Urinary bladder (tissue), 4 donors: ENCODE measurements at places on chromosomes 7 and 10. TPM values are rescaled to one million over a fixed set of nuclear protein-coding genes. Genes with fewer than 3 reads are reported as not detected.

EVX1 gene
- 1.1 TPM for total RNA-seq

GHITM gene
- total RNA-seq, result 108 TPM

FFAR4 gene
- 0.16 TPM for total RNA-seq

H2BK1 gene
- total RNA-seq, result not detected

SMKR1 gene
- total RNA-seq, result not detected

TEX36 gene
- not detected for total RNA-seq

CALCR gene
- total RNA-seq, result 0.26 TPM

WEE2 gene
- total RNA-seq, result 0.42 TPM

SPDYE1 gene
- total RNA-seq, result not detected

TRA2A gene
- 86.5 TPM for total RNA-seq

LRRD1 gene
- 1.8 TPM for total RNA-seq

PAX4 gene
- total RNA-seq, result not detected

- DNase-seq, result no peak
Measured at GRCh38 chr10:4947635-4948596, 15.3 kb upstream of the AKR1C1 start.

DNA sequence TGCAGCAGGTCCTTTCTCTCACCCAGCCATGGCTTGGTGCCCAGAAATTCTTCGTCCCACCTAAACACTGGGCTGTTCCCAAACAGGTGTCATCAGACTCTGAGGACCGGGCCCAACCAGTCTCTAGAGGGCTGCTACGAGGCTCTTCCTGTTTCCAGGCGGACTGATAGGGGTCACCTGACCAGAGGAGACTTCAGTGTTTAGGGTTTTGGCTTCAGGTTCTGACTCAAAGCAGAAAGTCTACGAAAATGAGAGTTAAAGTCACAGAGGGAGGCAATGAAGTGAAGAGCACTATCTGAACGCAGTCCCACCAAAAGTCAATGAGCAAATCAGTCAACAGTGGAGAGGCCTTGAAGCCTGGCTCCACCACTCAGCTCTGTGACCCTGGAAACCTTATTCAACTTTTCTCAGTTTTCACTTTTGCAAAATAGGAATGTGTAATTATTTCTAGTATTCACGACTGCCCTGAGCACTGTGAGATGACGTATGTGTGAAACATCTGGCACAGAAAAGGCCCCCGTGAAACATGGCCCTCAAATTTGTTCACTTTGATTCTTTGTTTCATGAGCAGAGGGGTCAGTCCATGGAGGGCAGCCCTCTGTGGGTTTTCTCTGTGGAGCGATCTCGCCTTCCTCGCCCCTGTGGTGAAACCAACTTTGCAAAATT is 189.9 kb upstream of the PDE1C start:
- DNase-seq, result no peak

GRCh38 chr10:95458871-95459270 is 102.3 kb downstream of the SORBS1 start:
- no peak for DNase-seq

- DNase-seq, result no peak
Measured at GRCh38 chr10:131082991-131083481, 228.5 kb downstream of the TCERG1L start.

- DNase-seq, result no peak
Measured at GRCh38 chr10:20970044-20970443, 72.9 kb upstream of the NEBL start.

DNA sequence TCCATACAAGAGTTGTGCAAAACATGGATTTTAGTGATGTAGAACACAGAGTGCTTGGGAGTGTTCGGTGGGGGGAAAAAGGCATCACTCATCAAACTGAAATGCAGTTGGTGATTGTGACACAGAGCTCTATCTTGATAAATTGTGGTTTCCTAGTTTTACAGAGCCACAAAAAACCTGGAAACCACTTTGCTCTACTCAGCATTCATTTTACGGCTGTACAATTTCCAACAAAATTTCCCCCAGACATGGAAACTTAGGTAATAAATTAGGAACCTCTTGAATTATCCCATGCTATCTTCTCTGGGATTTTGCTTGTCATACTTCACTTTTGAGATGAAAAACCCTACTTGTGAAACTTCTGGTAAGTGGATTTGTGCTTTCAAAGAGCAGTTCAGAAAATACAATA is 614.9 kb upstream of the FZD8 start:
- no peak for DNase-seq

DNA sequence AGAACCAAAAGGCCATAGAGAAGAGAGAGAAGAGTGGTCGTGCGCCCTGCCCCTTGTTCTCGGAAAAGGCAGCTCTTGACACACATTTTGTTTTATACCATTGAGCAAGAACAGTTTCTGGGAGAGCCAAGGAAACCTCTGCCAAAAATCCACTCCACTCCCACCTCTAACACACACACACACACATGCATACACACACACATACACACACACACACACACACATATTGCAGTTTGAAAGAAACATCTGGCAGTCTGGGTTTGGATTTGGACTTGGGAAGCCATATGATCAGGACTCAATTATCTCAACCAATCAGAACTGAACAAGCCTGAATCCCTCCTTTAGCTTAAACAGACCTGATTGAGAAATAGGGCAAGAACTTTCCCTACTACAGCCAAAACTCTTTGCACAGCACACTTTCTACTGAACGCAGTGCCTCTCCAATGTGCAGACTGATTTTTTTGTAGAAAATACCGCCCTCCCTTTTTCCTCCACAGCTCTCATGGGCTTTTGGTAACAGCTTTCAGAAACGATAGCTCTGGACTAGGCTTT is 484.0 kb upstream of the ZWINT start:
- no peak for DNase-seq

DNA sequence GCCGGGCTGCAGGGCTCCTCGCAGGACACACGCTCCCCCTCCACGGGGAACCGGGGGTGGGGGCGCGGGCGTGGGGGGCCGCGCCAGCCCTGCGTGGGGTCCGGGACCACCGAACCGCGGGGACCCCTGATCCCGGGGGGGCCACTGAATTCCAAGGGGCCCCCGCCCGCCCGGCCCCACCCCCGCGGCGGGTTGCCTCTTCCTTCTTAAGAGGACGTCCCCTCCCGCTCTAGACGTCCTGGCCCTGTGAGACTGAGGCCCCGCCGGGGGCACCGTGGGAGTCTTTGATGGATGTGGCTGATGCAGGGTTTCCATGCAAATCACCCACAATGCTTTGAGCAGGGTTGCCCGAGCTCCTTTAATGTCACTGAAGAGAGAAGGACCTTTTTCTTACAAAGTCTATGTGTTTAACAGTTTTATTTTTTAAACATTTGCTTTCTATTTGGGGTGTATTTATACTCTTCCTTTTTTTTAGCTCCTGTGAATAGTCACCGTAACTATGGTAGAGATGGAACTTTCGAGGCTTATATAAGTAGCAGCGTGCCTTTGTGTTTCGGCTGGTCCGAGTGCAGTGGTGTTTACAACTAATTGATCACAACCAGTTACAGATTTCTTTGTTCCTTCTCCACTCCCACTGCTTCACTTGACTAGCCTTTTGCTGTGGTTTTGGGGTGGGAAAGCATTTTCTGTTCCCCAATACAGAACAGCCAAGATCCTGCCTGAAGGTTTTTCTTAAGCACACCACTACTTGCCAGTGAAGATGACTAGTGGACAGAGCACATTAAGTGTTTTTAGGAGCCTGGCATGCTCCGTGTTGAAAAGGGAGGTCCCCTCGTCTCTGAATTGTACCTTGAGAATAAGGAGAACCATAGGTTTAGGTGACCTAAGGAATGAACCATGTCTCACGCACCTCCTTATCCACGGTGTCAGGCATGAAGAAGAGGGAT is 44.8 kb downstream of the PDIA4 start:
- DNase-seq, result peak; percentile 77

DNA sequence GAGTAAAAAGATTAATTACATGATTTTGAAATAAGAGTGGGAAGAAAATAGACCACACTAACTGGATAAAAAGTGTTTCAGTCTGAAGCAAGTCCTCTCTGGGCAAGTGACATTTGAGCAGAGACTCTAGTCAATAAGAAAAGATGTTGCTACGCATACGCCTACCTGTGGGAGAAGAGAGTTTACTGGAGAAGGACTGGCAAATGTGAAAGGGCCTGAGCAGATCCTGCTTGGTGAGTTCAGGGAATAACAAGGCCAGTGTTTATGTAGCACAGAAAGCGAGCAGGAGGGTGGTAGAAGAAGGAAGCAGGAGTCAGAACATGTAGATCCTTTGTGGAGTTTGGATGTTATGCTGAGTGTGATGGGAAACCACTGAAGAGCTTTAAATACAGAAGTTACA is 43.4 kb downstream of the RAB18 start:
- no peak for DNase-seq

GRCh38 chr10:77902159-77902558 is 24.4 kb downstream of the DLG5 start:
- DNase-seq, result no peak

GRCh38 chr7:78018641-78019446 is 220.3 kb downstream of the PHTF2 start:
- no peak for DNase-seq

GRCh38 chr10:130652964-130653578 is 516.9 kb downstream of the GLRX3 start:
- DNase-seq, result no peak

GRCh38 chr7:44236333-44236728 is 35.6 kb downstream of the YKT6 start:
- no peak for DNase-seq

GRCh38 chr10:122445904-122446303 is 8.5 kb upstream of the ARMS2 start:
- DNase-seq, result no peak

- DNase-seq, result no peak
Measured at GRCh38 chr7:35331730-35332678, 78.1 kb upstream of the TBX20 start.

DNA sequence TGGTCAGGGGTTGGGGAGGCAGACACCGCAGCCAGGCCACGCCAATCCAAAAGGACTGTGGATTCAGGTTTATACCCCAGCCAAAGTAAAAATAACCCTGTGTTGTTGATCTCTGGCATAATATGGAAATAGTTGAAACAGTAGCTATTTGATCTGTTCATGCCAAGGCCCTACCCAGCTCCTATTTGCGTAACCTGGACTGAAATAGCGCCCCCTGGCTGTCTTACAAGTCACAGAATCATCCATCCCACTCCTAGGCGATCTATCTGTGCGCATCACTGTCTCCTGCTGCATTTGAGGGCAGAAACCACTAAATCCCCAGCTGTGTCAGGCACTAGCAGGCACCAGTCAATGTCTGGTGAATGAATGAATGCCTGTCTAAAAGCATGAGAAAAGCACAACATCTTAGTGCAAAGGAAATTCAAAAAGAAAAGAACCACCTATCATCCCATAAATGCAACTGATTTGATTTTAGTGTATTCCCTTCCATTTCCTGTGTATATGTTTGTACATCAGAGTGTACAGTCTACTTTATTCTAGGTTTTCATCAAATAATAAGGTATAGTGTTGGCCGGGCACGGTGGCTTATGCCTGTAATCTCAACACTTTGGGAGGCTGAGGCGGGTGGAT is 160.0 kb downstream of the SLIT1 start:
- no peak for DNase-seq
